Vagina (tissue), 2 donors: ENCODE measurements at places on chromosomes 3 and 15.
A peak's percentile ranks its signal among the peaks of the same experiment; 100 is the strongest.

DNA sequence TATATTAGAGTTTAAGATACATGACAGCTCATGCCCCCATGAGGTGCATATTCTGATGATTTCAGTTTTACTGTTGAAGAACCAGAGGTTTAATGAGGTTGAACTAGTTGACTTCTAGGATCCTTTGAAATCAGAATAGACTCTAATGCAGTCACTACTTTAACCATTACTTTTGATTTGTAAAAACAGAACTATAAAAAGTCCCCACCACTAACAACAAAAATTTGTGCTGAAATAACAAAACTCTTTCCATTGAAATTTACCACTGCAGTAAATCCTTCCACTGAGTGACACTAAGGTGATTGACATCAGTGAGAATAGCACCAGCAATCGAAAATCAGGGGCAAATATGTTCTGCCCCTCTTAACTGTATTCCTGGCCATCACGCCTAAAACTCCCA is 214.1 kb downstream of the SHQ1 start:
- DNase-seq = no peak

DNA sequence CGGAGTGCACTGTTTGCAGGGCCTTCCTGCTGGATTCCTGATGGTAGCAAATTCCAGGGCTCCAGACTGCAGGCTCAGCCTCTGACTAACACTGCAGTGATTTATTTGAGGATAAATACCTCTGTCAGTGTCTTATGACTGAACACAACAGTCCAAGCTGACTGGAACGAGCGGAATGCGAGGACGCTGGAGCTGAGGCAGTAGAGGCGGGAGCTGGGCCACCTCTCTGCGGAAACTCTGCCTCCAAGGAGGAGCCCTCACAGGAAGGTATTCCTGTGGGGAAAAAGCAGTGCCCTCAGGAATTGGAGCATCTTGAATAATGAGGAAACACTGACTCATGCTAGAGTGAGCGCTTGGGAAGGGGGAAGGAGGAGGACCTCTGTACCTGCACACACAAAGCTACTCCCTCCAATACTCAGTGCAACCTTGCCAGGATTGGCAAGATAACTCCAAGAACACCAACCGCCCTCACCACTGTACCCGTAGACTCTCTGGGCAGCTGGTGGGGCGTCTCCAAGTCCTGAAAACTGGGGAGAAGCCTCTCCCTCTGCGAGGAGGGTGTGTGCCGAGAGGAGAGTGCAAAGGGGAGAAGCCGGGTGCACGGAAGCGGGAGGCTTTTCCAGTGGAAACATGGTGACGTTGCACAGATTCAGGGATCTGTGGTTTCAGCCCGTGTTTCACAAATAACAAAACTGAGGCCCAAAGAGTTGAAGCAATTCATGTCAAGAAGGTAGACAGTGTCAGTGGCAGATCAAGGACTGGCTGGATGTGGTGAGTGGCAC is 43.0 kb downstream of the VGLL4 start:
- peak; percentile 96 for DNase-seq

DNA sequence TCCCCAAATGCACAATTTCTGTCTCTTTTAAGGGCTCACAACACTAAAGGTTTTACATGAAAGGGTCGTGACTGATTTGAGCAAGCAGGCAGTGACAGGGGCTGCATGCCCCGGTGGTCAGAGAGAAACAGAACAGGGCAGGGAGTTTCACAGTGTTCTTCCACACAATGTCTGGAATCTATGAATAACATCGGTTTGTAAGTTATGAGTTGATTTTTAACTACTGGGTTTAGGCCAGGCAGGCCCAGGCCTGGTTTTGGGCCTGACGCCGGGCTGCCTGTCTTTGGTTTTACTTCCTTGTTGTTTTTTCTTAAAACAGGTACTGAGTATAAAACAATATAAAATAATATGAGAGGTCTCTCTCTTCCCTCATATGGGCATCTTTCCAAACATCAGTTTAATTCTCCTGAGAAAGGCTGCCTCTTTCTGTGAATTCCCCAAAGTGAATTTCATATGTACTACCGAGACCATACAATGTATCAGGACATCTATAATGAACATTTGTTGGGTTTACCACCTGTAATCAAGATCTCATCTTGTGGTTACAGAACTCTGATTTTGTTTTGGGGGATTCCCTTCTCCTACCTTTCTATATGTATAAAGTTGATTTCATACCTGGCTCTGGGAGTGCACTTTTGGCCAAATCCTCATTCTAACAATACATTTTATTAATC is 74.4 kb downstream of the CD200 start:
- DNase-seq = no peak

GRCh38 chr3:68958932-68959331 is 26.6 kb upstream of the TAFA4 start:
- DNase-seq = no peak

- no peak for DNase-seq
Observed at GRCh38 chr3:37266809-37267208, 92.4 kb upstream of the LRRFIP2 start.

DNA sequence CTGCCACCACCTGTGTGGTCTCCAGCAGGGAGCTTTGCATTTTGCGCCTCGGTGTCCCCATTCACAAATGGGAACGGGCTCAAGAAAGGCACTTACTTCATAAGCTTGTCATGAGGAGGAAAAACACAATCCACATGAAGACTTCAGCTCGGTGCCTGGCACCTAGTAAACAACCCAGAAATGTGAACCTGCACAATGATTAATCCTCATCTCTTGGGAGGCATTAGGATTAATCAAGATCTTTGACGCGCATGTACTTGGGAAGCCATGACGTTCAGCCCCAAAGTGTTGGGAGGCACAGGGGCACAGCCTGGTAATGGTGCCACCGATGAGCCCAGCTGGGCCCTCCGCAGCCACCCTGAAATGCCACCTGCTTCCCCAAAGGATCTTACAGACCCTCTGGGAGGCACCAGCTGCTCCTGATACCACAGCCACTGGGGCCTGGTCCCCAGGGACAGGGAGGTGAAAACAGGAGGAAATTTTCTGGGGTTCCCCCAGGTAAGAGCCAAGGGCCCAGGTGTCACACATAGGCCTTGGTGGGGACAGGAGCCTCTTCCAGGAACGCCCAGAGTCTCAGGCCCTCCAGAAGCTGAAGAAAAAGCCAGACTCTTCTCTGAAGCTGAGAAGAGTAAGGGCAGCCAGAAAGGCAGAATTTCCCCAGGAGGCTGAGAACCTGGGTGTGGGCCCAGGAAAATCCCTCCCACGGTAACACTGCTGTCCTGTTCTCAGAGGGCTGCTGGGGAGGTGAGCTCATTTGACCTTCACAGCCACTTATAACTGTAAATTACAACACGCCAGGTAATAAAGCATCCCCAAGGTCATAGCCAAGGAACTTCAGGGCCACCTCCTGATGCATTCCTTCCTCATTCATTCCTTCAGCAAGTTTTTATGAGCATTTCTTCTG is 507.5 kb downstream of the SHQ1 start:
- DNase-seq = no peak

- DNase-seq = no peak
Observed at GRCh38 chr3:45980229-45980813, 15.3 kb downstream of the FYCO1 start.

- no peak for DNase-seq
Observed at GRCh38 chr3:172076212-172076611, 36.8 kb downstream of the FNDC3B start.

- DNase-seq = no peak
Observed at GRCh38 chr3:143978263-143978631, 6.6 kb downstream of the DIPK2A start.

- DNase-seq = no peak
Observed at GRCh38 chr3:20190991-20191390, 5.0 kb upstream of the SGO1 start.

DNA sequence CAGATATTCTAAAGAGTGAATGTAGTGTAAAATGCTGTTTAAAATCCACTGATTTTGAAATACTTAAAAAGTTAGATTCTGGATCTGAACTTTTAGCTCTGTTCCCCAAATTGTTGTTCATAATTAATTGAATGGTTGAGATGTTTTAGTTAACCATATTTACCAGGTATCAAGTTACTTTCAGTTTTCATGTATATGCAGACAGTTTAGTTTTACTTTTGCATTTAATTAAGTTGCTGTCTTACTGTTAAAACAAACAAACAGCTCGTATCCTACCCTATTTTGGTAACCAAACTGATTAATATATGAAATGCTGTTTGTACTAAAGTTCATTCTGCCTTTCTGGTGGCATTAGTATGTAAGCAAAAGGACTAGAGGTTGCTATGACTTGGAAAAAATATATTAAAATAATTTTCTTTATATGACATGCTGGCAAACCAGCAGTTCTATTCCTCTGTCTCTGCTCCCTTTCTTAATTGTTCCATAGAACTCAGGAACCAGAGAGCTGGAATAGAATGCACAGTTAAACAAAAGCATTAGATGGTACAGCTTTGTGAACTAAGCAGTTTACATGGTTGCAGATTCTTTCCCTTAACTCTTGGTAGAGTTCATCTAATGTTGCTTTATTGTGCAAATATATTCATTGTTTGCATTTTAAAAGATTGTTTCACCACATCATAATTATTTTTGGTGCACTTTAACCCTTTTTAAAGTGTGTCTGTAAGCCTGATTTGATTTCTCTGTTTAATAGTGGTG is 39.5 kb upstream of the SCAANT1 start:
- no peak for DNase-seq

DNA sequence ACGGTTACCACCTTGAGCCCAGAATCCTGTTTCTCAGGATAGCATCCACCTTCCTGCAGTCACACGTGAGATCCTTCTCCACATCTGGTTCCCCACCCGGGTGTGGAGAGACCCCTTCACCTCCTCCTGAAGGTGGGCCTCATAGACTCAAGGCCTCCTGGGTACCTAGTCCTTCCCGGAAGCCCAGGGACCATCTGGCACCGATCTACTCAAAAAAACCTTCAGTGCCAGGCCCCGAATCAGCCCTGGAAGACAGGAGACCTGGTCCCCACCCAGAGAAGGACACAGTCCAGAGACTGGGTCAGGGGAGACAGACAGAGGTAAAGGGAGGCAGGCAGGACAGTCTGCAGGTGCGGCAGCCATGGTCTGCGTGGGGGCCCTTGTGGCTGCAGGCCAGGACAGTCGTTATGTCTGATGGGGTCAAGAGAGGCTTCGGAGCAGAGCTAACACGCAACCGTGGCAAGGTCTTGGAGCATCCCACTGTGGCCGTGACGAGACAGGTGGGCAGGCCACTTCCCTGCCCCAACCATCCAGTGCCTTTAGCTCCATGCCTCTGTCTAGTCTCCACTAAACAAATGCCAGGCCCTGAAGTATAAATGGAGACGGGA is 112.2 kb upstream of the ABHD17C start:
- DNase-seq = no peak

DNA sequence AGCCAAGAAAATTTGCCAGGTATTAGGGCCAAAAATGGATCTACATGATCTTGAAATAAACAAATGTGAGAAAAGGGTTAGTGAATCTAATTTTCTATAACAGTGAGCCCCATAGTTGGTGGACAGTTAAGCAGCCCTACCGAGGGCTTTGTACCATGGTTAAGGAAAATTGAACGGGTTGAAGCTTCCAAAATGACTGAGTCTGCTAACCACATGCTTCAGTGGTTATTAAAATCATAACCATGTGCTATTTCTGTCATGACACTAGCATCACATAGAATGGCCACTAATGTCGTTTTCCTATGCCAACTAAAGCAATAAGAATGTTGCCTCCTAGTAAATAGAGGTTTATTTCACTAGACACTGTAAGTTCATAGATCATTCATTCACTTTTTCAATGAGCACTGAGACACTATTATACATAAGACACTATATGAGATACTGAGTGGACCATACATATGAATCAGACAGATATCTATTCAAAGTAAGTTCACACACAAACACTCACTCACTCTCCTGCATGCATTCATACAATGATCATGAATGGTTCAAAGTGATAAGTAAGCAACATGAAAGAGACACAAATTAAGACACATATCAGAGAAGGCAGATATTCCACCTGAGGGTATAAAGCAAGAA is 4.3 kb downstream of the SST start:
- DNase-seq = no peak

DNA sequence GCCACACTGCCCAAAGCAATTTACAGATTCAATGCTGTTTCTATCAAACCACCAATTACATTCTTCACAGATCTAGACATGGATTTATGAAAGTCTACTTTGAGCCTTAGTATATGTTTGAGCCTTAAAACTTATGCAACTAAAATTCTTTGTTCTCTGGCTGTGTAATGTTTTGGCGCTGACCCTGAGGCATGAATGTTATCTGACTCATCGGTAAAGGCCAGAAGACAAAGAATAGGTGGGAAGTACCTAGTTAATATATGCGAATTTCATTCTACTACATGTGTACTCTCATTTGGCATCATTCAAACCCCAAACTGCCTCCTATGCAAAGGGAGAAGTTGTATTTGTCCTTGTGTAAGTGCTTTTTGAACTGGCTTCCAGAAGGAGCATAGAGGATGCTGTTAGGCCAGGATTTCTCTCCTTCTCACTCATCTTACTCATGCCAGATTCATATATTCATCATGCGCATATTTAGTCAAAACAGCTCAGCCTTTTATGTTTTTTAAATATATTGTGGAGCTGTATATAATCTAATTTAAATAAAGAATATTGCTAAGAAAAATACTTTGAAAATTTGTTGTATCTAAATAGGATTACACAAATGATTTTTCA is 204.2 kb downstream of the NFKBIZ start:
- no peak for DNase-seq

- DNase-seq = no peak
Observed at GRCh38 chr3:140571836-140572235, 106.0 kb upstream of the TRIM42 start.

- DNase-seq = no peak
Observed at GRCh38 chr3:49966233-49966942, 26.4 kb downstream of the RBM6 start.

- DNase-seq = no peak
Observed at GRCh38 chr3:123884993-123885392, 861 bp upstream of the MYLK start.

GRCh38 chr3:61522060-61522459 is 39.3 kb upstream of the PTPRG start:
- no peak for DNase-seq

DNA sequence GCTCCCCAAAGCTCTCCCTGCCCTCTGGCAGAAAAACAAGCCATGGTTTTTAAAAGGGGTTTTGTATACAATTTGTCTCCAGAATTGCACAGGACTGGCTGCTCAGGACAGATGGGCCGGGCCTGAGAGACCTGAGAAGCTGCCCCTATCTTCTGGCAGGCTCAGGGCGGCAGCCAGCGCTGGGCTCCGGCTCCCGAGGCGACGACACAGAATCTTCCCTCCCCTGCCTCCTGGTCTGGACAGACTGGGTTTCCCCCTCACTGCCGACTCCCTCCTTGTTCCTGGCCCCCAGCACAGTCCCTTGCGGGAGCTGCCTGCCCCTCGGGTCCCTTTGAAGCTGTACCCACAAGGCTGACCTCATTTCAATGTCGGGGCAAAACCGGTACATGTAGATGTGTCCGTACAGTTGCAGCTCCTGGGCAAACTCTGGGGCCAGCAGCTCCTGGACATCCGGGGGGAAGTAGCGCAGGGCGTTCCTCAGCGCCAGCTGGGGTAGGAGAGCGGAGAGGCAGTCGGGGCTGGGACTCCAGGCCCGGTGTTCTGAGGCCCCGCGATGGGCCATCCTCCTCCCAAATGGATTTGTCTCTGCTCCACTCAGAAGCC is 7.2 kb downstream of the UROC1 start:
- DNase-seq = no peak
